Left renal cortex interstitium (tissue), 4 donors: ENCODE measurements at places on chromosomes 3 and 15.

GRCh38 chr3:27610800-27611525, 111.2 kb downstream of the EOMES start:
- no peak for DNase-seq

DNA sequence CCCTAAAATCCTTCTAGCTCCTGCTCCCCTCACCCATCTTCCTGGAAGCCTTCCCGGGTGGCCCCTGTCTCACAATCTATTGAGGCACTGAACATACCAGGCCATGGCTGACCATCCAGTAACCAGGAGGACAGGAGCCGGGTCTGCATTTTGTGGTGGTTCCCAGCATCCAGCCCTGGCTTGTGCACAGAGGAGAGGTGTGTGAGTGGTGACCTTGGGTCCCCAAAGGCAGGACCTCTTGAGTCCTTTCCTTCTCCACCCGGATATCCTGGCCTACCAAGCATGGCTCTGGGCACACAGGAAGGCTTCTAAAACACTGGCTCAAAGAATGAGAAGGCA, 7.8 kb downstream of the CSK start:
- DNase-seq, result no peak

GRCh38 chr15:33518421-33518820, 207.7 kb downstream of the RYR3 start:
- no peak for DNase-seq

DNA sequence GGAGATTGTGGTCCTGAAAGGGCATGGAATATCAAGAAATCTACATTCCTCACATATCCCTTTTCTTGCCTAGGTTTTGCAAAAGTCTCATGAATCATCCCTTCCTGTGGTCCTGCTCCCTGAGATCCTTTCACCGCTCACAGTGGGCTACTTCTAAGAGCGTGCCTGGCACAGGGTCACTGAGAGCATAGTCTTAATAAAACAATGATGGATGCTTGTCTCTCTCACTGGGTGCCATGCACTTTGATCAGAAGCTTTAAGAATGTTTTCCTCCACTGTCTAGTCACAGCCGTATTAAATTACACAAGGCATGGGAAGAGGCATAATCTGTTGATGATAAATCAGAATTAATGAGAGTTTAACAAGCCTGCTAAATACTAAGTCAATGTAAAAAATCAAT, 269.7 kb upstream of the ATP10A start:
- no peak for DNase-seq

DNA sequence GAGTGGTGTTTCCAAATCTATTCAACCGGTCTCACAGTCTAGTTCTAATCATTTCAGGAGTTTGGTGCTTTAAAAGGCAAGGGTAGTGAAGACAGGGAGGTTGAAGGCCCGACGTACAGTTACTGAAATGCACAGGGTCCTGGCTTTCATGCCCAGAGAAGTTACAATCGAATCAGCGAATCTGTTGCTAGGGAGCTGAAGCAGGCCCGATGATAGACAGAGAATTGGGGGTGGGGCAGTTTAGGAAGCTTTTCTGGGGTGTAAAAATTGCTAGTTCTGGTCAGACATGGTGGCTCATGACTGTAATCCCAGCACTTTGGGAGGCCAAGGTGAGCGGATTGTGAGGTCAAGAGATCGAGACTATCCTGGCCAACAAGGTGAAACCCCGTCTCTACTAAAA, 63.1 kb upstream of the ATP13A3 start:
- DNase-seq, result no peak

- no peak for DNase-seq
Observed at GRCh38 chr3:65265511-65265910, 577.7 kb upstream of the ADAMTS9 start.

GRCh38 chr3:61669668-61670299, 108.4 kb downstream of the PTPRG start:
- no peak for DNase-seq

- DNase-seq, result no peak
Observed at GRCh38 chr3:139689122-139689521, 11.3 kb upstream of the NMNAT3 start.

DNA sequence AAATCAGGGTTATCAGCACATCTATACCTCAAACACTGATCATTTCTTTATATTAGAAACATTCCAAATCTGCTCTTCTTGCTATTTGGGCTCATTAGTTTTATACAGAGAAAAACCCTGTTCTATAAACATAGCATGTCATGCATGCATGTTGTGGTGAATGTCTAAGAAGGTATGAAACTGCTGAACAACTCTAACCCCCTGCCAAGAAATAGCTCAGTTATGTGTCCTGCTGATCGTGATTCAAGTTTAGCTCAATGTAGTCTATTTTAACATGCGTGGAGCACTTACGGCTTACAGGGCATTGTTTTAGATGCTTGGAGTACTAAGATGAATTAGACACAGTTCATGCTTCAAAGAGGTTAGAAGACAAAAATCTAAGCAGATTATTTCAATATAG, 35.8 kb downstream of the MYH15 start:
- no peak for DNase-seq

DNA sequence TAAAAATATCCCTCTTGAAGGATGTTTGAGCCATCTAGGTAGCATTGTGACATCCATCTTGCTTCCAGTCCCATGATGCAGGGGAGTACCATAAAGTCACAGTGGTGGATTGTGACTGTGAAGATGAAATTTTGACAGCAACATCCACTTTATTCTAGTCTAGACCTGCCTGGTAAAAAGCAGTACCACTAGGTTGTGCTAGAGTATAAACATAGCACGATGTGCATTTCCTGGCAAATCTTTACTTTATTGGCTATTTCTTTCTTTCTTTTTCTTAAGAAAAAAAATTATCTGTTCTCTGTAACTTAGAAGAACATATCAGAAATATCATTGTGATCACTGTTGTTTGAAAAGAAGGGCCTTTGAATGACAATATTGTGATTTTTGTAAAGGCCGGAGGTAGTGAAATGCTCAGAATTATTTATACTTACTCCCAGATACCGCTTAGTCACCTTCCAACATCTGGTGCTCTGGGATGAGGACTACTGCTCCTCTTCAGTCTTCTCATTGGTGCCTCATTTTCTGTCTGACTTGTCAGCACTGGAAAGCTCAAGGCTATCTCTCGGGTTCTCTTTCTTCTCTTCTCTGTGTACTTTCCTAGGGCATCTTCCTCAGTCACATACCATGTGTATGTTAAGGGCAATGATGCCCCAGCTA, 35.6 kb downstream of the AGBL1 start:
- no peak for DNase-seq

DNA sequence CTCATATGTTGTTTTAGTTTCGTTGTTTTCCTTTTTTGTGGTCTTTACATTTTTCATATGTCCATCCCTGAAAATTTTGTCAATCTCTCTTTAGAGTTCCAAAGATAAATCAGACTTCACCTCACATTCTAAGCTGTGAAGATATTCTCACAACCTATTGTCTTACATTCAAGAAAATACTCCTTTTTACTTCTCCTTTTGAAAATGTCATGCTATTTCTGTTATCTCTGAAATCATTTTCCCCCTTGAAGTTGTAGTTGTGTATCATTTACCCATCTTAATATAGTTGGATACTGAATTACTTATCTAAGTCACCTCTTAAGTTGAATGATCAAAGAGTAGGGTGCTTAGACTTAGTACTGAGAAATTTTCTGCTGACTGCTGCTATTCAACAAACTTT, 74.3 kb downstream of the DCUN1D1 start:
- DNase-seq, result no peak

- no peak for DNase-seq
Observed at GRCh38 chr3:133300102-133300501, 99.8 kb upstream of the BFSP2 start.

GRCh38 chr3:134937256-134938028, 142.4 kb downstream of the EPHB1 start:
- no peak for DNase-seq

DNA sequence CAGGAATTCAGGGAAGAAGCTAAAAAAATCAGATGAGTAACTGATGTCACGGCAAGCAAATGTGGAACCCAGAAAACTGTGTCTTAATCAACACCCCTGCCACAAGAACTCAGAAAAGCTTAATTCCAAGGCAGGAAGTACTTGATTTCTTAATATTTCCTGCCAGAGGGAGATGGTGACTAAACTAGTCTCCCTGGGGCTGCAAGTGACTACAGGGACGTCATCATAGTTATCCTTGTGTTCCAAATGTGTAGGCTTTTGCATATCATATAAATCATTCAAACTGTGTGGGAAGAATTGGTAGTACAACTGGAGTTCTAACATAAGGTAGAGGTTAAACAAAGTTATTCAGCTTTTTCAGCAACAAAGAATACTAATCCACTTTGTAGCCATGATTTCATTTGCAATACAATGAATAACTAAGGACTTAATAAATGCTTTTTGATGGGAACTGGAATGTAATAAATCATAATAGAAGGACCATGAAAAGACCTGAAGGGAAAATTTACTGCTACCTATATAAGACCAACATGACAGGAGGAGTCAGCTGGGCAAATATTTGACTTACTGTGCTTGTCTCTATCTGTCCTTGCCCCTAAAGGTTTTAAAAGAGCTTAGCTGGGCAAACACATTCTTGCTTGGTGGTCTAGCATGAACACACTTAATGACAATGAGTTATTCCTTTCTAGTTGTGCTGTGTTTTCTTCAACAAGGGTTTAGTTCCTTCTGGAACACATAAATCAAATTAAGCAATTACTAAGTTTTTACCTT, 76.0 kb upstream of the NECTIN3 start:
- no peak for DNase-seq

DNA sequence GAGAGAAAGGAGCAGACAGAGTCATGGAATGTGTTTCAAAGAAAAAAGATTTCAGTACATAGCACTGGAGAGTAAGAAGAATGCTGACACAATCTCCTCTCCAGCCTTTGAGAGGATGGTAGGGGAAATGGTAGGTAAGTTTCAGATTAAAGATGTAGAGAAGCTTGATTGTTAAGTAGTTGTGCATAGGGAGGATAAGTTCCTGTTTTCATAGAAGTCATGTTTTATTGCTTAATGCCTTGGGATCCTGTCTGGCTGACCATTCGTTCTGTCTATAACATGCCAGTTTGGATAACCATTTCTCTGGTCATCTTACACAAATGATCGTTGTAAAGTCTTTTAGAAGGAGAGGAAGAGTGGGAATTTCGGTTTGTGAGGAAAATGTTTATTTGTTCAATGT, 95.7 kb upstream of the IGSF10 start:
- DNase-seq, result no peak

DNA sequence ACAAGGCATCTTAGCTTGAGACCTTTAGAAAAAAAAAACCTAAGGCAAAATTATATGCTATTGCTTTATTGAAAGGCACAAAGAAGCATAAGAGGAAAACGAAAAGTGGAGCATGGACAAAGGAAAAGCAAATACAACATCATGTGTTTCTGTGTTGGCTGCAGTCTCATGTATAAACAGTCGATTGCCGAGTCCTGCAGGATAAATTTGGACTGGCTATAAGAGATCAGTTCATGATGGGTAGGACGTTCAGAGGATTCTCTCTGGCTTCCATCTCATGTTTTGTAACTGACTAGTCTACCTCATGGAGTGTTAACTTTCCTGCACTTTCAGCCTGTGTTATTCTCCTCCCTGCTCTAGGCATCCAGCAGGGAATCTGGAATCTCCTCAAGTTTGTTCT, 21.9 kb upstream of the CCDC50 start:
- DNase-seq, result no peak

DNA sequence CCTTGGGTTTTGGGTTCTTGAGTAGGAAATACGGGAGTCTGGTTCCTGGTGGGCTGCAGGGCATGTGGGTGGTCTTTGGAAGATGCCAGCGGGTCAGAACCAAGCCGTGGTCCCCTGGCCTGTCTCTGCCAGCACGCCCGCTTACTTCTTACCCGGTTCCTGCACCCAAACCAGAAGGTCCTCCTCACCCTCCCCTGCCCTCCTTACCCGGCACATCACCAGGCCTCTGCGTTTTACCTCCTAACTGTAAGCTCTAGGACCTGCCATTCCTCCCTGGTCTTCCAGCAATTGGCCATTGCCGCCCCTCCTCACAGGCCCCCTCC, 184.0 kb downstream of the FEZF2 start:
- no peak for DNase-seq

DNA sequence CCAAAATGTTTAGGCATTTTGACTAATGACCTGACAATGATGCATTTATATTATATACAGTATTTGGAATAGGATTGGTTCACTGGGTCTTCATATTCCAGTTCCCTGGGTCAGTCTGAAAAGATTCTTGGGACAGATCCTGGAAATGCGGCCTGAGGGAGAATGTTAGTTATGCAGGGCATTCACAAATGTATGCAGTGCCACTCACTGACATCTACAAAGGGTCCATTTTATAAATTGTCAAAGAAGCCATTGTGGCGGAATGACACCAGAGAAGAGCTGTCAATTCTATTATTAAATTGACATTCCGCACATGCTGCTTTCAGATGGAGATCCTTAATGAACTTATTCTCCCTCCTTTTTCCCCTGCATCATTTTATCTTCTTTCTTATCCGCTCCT, 176.6 kb downstream of the VGLL3 start:
- DNase-seq, result no peak

DNA sequence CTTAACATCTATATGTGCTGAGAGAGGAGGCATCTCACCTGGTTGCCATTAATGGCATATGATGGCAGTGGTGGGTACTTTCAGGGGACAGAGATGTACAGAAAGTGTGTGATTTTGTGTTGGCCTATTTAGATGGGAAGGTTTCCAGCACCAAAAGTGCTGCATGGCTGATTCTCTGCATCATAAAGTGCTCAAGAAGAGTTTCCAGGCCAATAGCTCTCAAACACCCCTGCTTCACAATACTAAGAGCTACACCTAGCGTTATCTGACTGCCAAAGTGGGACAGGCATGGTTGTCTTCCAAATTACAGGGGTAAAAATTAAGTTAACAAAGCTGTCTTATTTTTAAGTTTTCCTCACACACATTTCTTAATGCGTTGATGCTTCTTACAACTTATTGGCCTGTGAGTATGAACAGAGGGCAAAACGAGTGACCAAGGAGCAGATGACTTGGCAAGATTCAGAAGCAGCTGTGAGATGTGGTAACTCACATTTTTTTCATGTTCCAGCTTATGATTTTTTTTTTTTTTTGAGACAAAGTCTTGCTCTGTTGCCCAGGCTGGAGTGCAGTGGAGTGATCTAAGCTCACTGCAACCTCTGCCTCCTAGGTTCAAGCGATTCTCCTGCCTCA, 41.4 kb upstream of the VEPH1 start:
- no peak for DNase-seq

GRCh38 chr3:61401359-61401758, 150.1 kb upstream of the FHIT start:
- no peak for DNase-seq

- no peak for DNase-seq
Observed at GRCh38 chr3:58638591-58638990, 28.0 kb downstream of the FAM3D start.

DNA sequence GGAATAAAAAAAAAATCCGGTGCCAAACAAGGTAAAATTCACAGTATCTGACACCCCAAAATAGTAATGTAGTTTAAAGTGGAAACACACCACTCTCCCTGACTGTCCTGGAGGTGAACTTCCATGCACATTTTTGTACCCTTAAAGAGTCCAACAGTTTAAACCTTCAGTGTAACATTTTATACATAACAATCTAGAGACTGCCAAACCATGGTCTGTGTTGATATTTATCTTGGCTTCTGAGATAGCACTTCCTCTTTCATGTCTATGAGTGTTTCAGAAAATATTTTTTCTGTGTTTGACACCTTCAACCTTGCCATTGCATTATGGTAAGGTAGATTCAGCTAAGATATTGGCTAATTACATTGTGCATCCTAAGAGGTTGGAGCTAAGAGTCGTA, 13.9 kb downstream of the TMEM45A start:
- no peak for DNase-seq

GRCh38 chr3:193743702-193744047, 150.7 kb downstream of the OPA1 start:
- DNase-seq, result no peak
